Lung (tissue), 17 donors: ENCODE measurements at places on chromosomes 11 and 22. TPM values are rescaled to one million over a fixed set of nuclear protein-coding genes. Genes with fewer than 3 reads are reported as not detected.

GRCh38 chr11:33689501-33689900, 11.1 kb downstream of the C11orf91 start:
- no peaks in the 10 kb centered on the region for H3K27me3 ChIP-seq
- DNase-seq: no peak
- peaks cover 17% of the 10 kb centered on the region for H3K4me1 ChIP-seq
- H3K27ac ChIP-seq: peak overlapping the region; percentile 57

- H3K27me3 ChIP-seq: peaks cover 31% of the 10 kb centered on the region
- H3K4me3 ChIP-seq: no peak overlapping the region
- peak; percentile 82 for DNase-seq
- H3K36me3 ChIP-seq: no peaks in the 10 kb centered on the region
- peaks cover 9% of the 10 kb centered on the region for H3K4me1 ChIP-seq
Observed at GRCh38 chr11:46389450-46390330, 1.9 kb downstream of the CHRM4 start.

The KDELR3 gene
- polyA plus RNA-seq: 8.2 TPM

The LINC01488 gene
- not detected for polyA plus RNA-seq

DNA sequence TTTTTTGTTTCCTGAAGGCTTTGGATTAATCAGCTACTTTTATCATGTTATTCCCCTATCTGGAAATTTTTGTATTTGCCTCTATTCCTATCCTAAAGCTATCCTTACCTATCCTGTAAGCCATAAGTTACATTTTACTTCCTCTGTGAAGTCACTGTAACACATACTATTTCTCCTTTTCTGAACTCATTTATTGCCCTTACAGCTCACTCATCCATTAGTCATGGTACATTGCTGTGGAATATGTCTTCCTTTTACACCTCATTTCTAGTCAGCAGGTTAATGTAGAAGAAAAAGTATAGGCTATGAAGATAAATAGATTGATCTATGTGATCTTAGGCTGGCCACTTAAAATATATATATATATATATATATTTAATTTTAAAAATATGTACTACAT, 28.0 kb downstream of the SWAP70 start:
- no peak overlapping the region for H3K4me3 ChIP-seq
- H3K36me3 ChIP-seq: peaks cover 8% of the 10 kb centered on the region
- DNase-seq: no peak
- no peak overlapping the region for H3K27ac ChIP-seq

DNA sequence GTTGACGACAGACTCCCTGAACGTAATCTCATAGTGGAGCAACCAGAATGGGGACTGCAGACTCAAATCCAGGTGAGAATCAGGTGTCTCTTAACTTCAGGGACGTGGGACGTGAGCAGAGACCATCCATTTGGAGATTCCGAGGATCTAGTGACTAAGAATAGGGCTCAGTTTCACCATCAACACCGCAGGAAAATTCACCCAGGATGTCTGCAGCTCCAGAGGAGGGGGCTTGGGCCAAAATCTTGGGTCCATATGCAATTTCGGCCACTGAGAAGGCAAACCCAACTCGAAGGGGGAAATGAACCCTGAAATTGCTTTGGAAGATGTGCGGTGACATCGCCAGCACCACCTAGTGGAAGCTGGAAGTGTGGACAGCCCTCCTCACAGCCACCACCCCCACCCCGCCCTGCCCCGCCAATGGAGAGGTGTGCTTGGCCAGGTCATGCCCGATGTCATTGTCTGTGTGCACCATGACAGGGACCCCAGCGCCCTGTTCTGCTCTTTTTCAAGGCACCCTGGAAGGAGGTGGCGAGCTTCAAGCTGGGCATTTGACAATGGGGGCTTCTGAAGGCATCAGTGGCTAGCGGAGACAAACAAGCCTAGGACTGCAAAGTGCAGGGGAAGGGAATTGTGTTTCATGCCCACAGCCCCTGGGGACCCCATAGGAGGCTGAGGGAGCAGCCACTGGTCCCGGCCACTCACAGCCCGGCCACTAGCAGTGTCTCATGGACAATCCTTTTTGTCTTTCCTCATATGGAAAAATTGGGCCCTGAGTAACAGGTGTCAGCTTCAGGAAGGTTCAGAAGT, 24.8 kb downstream of the APOL1 start:
- no peak overlapping the region for H3K4me3 ChIP-seq
- peak; percentile 54 for DNase-seq
- H3K27ac ChIP-seq: no peak overlapping the region
- H3K27me3 ChIP-seq: no peaks in the 10 kb centered on the region
- no peaks in the 10 kb centered on the region for H3K4me1 ChIP-seq

DNA sequence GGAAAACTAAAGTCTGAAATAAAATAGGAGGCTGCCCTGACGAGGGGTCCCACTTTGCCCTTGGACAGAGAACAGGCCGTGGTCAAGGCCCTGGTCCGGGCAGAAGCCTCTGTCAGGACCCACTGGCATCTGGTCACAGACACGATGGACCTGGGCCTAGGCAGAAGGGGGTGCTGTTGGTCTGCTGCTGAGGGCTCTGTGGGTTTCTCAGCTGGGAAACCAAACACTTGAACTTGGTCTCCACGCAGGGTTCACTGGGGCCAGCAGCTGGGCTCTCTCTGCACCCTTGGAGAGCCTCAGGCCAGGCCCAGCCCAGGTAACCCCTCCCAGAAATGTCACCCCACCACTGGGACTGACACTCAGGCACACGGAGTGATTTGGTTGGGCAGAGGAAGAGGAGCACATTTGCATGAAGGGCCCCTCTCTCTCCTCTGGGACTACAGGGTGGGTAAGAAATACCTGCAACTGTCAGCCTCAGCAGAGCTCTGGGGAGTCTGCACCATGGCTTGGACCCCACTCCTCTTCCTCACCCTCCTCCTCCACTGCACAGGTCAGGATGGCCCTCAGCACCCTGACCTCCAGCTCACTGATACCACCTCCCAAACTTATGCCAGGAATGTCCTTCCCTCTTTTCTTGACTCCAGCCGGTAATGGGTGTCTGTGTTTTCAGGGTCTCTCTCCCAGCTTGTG, 48.1 kb upstream of the TOP3B start:
- H3K36me3 ChIP-seq: no peaks in the 10 kb centered on the region
- H3K27me3 ChIP-seq: no peaks in the 10 kb centered on the region
- H3K4me3 ChIP-seq: no peak overlapping the region
- H3K4me1 ChIP-seq: no peaks in the 10 kb centered on the region
- H3K27ac ChIP-seq: no peak overlapping the region
- no peak for DNase-seq

GRCh38 chr11:65872586-65873317, at the start of gene EFEMP2:
EFEMP2 (minus strand) TSS chr11:65872800; CDS start chr11:65872354, 446 bp downstream.
- H3K4me1 ChIP-seq: peaks cover 6% of the 10 kb centered on the region
- H3K27me3 ChIP-seq: no peaks in the 10 kb centered on the region
- H3K36me3 ChIP-seq: peaks cover 15% of the 10 kb centered on the region
- H3K27ac ChIP-seq: peak within 1 kb of the TSS; percentile 89
- peak within 1 kb of the TSS; percentile 51 for H3K4me3 ChIP-seq

- DNase-seq: no peak
- H3K4me1 ChIP-seq: no peaks in the 10 kb centered on the region
- H3K27me3 ChIP-seq: peaks cover 3% of the 10 kb centered on the region
- no peaks in the 10 kb centered on the region for H3K36me3 ChIP-seq
- H3K4me3 ChIP-seq: no peak overlapping the region
- H3K27ac ChIP-seq: no peak overlapping the region
Observed at GRCh38 chr11:74694136-74694930, 36.9 kb downstream of the CHRDL2 start.

The HTR3A gene
- 0.16 TPM for polyA plus RNA-seq

- no peaks in the 10 kb centered on the region for H3K27me3 ChIP-seq
- H3K4me3 ChIP-seq: no peak overlapping the region
- H3K4me1 ChIP-seq: no peaks in the 10 kb centered on the region
- DNase-seq: no peak
- H3K27ac ChIP-seq: no peak overlapping the region
Observed at GRCh38 chr11:73945396-73945795, 5.4 kb upstream of the DNAJB13 start.

- H3K4me3 ChIP-seq: peak overlapping the region; percentile 78
- peaks cover 3% of the 10 kb centered on the region for H3K4me1 ChIP-seq
- no peaks in the 10 kb centered on the region for H3K36me3 ChIP-seq
- peak; percentile 21 for DNase-seq
- H3K27ac ChIP-seq: peak overlapping the region; percentile 94
Observed at GRCh38 chr11:61160487-61161189, 588 bp downstream of the VPS37C start.

The STX3 gene
- polyA plus RNA-seq: 38.9 TPM

- no peaks in the 10 kb centered on the region for H3K36me3 ChIP-seq
- H3K27me3 ChIP-seq: no peaks in the 10 kb centered on the region
Observed at GRCh38 chr11:9765320-9766101, 101.6 kb downstream of the SWAP70 start.

DNA sequence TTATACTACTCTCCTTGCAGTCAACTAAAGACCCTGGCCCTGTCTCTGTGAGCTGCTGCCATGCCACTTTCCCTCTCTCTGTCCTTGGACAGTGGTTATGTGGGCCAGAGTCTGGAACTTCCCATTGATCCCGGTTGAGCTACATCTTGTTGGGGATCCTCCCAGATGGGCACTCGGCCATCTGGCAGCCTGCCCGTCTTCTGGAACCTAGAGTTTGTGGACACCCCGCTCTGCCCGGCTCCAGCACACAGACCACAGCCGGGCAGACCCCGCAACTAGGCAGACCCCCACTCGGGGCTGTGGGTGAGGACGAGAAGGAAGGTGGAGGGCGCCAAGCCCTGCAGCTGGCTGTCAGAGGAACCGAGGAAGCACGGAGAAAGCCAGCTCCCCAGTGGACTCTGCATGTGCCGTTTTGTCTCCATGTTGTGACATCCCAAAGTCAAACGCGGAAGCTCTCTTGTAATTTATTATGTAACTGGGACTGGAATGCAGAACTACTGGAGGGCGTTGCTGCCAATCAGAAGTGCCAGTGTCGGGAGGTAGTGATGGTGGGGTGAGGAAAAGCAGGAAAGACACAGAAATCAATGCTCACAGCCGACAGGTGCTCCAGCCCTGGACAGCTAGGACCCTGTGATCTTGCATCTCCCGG, 207.7 kb downstream of the CEP164 start:
- H3K27me3 ChIP-seq: peaks cover 4% of the 10 kb centered on the region
- H3K4me3 ChIP-seq: no peak overlapping the region
- H3K27ac ChIP-seq: no peak overlapping the region
- peaks cover 5% of the 10 kb centered on the region for H3K4me1 ChIP-seq
- H3K36me3 ChIP-seq: no peaks in the 10 kb centered on the region

The TSPAN18 gene
- polyA plus RNA-seq: 24.4 TPM

The OR6A2 gene
- polyA plus RNA-seq: not detected
